H4 (cell line): ENCODE measurements at places on chromosomes 2 and 18.
A peak's percentile ranks its signal among the peaks of the same experiment; 100 is the strongest.

- DNase-seq, result no peak
Observed at GRCh38 chr2:105903051-105903674, 158.5 kb downstream of the NCK2 start.

DNA sequence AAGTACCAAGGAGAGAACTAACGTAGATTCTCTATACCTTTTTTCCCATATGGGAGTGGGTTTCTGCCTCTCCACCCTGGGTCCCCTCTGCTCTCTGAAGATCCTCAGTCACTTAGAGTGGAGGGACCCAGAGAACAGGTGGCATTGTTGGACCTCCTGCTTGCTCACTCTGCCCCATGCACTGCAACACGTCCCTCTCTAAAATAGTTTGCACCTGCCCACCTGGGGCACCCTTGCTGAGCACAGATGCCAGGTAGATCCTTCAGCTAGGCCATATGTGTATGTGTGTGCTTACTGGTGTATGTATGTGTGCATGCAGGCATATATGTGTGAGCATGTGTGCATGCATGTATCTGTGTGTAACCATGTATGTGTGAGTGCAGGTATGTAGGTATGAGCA is 2.2 kb downstream of the IL36RN start:
- no peak for DNase-seq

DNA sequence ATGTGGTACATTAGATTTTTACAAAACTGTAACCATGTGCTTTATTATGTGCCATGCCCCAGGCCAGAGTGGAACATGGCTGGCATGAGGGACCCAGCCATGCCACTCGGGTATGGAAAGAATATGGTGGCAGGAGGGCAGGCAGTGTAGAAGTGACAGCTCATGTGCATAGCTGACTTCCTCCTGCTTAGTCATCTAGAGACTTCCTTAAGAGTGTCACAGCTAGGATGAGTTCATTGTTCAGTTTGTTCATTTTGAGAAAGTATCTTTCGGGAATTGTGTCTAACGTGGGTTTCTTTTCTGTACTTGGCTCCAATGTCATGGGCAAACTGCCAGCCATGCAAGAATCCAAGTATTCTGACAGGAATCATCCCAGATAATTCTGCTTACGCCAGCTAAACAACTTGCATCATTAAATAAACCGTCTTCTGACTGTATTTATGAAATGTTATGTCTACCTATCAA is 94.3 kb upstream of the ITGB6 start:
- peak; percentile 65 for DNase-seq

- DNase-seq, result peak; percentile 72
Observed at GRCh38 chr18:33231474-33232317, 208.8 kb downstream of the CCDC178 start.

GRCh38 chr2:64888591-64889309 is 100.4 kb upstream of the SLC1A4 start:
- DNase-seq, result peak; percentile 40

- no peak for DNase-seq
Observed at GRCh38 chr2:17607379-17607778, 66.9 kb downstream of the VSNL1 start.

GRCh38 chr2:201205515-201205849 is 22.5 kb downstream of the CASP10 start:
- DNase-seq, result no peak
